ENCODE measurements at places on chromosomes 6 and 20.

GRCh38 chr6:122998403-122998975 lies 2.5 kb downstream of the CLVS2 start:
- DNase-seq: no peak

- DNase-seq: no peak
Measured at GRCh38 chr6:25959890-25960536, 2.6 kb upstream of the TRIM38 start.

- no peak for DNase-seq
Measured at GRCh38 chr6:161418463-161418945, 144.6 kb upstream of the AGPAT4 start.

GRCh38 chr20:59018817-59019216 lies 412 bp upstream of the TUBB1 start:
- no peak for DNase-seq

DNA sequence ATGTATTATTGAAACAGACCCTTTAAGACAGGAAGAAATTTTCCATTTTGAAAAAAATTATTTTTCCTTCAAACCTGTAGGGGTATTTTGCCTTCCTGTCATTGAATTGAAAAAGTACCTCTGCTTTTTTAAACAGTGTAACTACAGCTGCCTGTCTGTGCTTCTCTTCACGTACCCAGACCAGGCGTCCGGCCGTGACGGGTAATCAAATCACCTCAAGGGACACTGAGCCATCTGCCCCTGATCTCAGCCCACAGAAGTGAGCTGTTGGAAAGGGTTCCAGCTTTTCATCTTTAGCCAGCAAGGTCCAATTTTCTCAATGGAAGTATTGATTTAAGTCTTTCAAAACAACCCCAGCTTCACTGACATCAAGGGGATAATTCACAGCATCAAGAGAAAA lies 58.0 kb downstream of the SLC35D3 start:
- DNase-seq: no peak

DNA sequence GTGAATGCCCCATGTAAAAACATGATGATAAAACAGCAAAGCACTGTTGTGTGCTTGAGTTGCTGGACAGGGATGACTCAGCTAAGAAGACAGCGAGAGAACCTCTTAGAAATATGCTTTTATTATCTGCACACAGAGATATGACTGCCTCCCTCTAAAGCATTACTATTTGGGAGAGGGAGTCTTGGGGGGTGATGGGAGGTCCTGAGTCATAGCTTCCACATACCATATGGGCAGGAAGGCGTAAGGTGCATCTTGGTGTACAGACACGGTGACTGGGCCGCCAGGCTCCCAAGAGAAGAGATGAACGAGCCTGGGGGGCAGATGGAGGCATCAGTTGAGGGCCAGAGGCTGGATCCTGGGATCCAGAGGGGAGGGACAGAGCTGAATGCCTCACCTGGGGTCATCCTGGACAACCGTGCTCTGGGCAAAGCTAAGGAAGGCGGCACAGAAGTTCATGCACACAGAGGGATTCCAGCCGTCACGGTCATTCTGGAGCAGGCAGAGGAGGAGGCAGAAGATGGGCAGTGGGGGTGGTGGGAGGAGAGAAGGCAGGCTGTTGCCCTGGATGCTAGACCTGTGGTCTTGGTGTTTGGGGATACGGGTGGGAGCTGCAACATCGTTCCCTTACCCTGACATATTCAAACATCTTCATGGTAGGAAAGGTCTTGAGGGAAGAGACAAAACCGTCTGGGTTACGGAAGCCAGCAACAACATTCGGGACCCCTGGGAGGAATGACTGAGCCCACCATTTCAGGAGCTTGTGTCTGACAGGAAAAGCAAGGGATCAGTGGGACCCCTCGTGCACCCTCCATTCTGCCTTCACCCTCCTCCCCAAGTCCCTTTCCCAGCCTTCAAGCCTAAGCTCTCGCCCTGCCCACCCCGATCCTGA lies 2.0 kb downstream of the DXO start:
- DNase-seq: no peak

DNA sequence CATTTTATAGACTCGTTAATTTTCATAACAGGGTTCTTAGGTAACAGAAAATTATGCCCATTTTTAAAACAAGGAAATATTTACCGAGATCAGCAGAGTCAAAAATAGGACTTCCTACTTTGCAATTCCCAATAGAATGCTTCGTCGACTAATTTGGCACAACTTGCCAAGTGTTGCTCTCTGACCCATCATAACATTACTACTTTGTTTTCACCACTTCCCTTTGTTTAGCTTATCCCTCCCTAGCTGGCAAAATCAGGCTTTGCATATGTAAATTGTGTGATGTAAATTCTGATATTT lies 914 bp upstream of the RANBP9 start:
- no peak for DNase-seq

- no peak for DNase-seq
Measured at GRCh38 chr6:117448011-117448410, 22.3 kb upstream of the ROS1 start.
